ENCODE measurements at places on chromosomes 16 and 17. TPM values are rescaled to one million over a fixed set of nuclear protein-coding genes. Genes with fewer than 3 reads are reported as not detected.
A peak's percentile ranks its signal among the peaks of the same experiment; 100 is the strongest.

DNA sequence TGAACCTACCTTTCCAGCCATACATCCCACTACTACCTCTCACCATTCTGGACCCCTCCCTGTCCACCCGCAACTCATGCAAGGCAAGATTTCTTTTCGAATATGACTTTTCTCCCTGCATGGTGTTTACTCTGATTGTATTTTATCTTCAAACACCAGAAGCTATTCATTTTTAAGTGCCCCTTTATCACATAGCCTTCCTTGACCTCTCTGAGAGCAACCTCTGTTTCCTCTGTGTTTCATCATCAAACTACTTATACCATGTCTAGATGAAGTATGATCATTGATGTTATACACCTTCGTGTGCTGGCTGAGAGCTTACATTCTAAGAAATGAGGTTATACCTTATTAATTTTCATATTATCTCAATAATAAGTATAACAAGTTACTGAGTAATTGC lies 31.8 kb downstream of the SYCE1L start:
- DNase-seq, result no peak

DNA sequence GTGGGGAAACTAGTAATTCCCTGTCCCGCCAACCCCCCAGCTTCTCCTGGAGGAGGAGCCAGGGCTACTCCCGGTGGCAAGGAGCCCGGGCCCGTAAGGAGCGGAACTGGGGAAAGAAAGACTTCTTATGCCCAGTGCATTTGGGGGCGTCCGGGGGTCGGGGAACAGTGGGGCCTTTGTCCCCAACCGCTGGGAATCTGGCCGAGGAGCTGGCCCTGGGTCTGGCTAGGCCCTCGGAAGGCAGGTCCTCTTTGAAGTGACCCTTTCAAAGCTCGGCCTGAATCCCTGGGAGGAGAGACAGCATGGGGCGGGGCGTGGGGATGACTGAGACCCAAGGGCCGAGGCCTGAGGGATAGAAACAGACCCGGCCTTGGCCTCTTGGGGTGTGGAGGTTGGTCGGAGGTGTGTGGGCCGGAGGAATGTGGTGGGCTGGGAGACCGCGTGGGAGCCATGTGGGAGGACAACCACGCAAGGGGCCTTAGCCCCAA lies 6.0 kb downstream of the ARHGAP23 start:
- no peak for DNase-seq

- DNase-seq, result no peak
Measured at GRCh38 chr17:46061435-46061834, 62.4 kb downstream of the STH start.

GRCh38 chr17:46135879-46136563 lies 57.2 kb downstream of the KANSL1 start:
- DNase-seq, result no peak

DNA sequence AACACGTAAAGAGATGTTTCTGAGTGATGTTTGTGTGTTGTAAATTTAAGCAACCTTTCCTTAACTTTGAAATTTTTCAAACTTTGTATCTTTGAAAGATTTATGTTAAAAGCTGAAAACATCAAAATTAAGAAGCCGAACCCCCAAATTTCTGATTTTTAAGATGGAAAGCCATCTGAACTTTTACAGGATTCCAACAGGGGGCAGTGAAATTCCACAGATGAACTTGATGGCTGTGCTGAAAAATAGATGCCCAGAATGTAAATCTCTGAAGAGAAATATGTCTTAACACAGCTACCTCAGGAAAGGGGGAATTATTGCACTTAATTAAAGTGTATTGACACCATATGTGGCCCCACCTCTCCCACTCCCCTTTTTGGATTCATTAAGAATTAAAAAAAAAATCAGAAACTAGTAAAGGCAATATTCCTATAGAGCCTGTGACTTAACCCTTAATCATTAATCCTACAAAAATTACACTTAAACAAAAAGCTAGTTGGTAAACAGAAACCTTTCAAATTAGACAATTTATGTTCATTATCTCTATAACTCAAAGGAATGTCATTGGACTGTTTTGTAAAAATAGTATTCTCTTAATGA lies 597.9 kb downstream of the KCNJ2 start:
- DNase-seq, result no peak

DNA sequence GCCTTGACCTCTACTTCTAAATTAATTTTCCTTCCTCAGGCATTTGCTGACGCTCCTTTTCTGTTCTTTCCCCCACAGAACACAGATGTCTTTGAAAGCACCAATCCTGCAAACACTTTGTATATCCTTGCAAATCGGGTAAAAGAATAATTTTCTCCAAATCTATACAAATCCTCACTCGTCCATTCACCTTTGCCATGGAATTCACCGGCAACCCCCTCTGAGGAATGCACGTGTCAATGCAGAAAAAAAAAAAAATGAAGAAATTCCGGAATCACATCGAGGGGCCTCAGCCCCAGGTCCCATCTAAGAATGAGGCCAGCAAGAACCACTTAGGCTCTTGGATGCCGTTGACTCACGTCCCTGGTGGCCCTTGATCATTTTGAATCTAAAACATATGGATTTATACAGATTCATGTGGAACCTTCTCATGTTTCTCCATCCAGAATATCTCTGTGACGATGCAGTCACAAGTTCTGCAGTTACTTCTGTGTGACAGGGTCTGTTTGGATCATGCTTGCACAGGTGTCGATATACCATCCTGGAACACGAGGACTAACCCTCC lies 136.9 kb downstream of the RBFOX3 start:
- DNase-seq, result no peak

GRCh38 chr17:74296548-74296936 lies 22.5 kb downstream of the DNAI2 start:
- peak; percentile 64 for DNase-seq

- no peak for DNase-seq
Measured at GRCh38 chr16:12646490-12647274, 157.0 kb downstream of the CPPED1 start.

DNA sequence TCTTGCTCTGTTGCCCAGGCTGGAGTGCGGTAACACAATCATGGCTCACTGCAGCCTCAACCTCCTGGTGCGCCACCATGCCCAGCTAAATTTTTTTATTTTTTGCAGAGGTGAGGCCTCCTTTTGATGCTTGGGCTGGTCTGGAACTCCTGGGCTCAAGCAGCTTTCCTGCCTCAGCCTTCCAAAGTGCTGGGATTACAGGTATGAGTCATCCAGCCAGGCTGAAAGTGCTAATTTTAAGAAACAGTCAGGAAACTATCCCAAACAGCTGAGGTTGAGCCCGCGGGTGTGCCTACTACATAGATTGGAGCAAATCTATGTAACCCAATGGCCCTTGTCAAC lies 738 bp upstream of the XPO6 start:
- DNase-seq, result no peak

DNA sequence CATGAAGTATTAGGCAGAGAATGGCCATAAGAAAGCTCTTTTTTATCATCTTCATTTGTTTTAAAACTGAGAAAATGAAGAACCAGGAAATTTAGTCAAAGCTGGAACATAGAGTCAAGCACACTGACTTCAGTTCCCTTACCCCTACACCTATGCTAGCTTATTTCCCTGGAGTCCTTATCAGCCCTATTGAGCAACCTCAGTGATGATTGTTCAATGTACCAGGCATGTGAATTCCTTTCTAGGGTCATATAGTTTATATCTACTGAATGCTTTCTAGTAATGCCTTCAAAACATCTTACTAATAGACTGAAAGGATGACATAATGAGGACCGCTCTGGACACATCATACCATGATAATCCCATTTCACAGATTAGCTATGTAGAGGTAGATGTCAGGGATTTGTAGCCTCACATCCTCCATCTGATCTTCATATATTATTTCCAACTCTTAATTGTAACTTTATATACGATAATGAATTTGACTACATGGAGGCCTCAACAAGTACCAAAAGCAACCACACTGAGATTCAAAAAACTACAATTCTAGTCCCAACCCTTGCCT lies 460.4 kb upstream of the DYNLRB2 start:
- no peak for DNase-seq

DNA sequence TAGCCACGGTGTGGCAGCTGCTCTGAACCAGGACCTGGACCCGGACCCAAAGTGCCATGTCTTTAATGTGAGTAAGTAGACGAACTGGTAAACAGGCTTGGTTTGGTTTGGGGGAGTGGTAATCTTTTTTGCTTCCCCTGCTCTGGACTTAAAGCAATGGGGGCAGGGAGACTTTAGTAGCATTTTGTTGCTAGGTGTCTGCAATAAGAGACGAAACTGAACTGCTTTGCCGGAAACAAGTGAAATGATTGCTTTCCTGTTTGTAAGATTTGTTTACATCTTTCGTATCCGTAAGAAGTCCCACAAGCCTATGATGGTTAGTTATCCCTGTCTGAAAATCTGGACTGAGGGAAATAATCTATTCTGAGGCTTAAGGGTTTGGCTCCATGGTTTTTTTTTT lies 21.5 kb downstream of the PRCD start:
- DNase-seq, result no peak

GRCh38 chr17:55434721-55435120 lies 13.1 kb upstream of the MMD start:
- DNase-seq, result no peak

DNA sequence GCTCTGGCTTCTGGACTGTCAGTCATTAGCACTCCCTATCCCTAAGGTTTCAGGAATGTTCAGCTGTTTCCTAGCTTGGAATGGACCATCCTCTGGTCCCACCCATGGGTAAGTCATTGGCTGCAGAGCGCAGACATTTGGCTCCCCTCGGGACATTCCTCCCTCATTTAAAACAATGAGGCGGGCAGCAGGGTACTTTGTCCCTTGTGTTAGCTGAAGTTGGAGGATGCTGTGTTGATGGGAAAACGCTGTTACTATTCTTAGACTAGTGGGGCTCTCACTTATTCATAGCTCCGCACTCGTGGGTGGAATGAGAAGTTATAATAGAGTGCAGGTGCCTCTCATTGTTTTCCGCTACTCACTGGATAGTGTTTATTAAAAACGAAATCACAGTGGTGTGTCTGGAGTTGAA lies 673.8 kb downstream of the WWOX start:
- DNase-seq, result no peak

DNA sequence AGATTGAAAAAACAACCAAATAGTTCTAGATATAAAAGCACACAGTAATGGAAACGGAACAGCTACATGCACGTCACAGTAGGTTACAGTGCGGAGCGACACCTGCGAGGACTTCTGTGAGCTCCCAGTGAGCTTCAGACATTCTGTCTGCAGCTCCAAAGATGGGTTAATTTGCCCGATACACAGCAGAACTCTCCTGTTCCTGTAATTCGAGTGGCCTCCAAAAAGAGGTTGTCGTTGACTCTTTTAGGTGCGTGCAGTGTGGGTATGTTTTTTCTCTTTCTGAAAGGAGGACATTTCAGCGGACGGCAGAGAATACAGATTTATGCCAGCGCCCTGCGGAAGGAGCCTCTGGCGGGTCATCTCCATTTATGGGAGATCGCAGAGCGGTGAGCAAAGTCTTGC lies 2.9 kb downstream of the OR1F1 start:
- no peak for DNase-seq

- DNase-seq, result no peak
Measured at GRCh38 chr16:31876951-31877828, 3.6 kb downstream of the ZNF267 start.

- DNase-seq, result no peak
Measured at GRCh38 chr17:39107155-39107554, 44.3 kb downstream of the PLXDC1 start.

DNA sequence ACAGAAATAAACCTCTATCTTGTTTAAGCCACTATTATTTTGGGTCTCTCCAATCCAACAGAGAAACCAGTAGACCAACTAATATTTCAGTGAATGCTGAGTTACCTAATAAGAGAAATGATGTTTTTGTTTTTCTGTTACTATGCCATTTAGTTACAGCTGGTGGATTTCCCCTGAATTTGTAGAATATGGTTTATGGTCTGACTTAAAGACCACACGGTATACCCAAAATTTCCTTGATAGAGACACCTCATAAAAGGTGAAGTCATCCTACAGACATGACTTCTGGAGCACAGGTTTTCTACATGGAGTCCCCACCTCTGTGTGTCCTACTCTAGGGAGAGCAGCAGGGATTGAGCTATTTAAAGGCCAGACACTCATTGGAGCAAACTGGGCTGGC lies 13.3 kb downstream of the PIK3R5 start:
- DNase-seq, result no peak

- no peak for DNase-seq
Measured at GRCh38 chr16:88454523-88454947, 1.5 kb downstream of the ZFPM1 start.

DNA sequence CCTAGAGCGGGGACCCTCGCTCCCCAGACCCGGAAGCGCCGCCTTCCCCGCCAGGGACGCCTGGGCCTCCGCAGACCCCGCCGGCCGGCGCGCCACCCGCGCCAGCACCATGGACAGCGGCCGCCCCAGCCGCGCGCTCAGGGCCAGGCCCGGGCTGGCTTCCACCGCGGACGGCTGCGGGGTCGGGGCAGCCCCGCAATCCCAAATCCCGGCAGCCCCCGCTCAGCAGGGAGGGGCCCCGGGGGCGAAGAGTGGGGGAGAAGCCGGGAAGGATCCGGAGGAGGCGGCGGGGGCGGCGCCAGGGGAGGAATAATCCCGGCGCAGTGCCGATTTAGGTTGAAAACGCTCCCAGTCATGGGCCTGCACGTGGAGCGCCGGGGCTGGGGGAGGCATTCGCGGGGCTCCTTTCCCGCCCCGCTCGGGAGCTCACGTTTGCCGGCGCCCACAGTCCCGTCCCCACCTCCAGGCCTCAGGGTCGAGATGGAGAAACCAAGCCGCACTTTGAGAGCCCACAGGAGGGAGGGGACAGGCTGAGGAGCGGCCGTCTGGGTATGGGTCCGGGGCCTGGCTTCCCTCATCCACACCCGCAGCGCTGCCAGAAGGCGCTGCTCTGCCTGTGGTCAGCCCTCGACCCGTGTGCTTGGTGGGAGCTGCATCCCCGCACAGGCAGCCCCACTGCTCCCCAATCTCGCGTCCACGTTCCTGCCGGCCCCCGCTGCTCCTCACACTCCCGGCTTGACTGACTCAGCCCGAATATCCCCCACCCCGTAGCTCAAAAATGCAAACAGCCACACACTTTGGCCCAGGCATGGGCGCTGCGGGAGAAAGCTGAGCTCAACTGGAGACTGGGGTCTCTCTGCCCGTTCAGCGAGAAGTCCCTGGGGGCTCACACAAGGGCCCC lies 4.7 kb downstream of the FBXL16 start:
- no peak for DNase-seq

DNA sequence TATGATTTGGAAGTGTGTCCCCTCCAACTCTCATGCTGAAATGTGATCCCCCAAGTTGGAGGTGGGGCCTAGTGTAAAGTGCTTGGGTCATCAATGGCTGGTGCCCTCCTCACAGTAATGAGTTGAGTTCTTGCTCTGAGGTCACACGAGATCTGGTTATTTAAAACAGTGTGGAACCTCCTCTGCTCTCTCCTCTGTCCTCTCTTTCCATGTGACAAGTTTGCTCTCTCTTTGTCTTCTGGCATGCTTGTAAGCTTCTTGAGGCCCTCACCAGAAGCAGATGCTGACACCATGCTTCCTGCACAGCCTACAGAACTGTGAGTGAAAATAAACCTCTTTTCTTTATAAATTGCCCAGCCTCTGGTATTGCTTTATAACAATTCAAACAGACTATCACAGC lies 19.9 kb downstream of the BRIP1 start:
- DNase-seq, result no peak

The VASN gene
- total RNA-seq, result 31.5 TPM

The ST6GALNAC1 gene
- 61.0 TPM for total RNA-seq

The RASL10B gene
- total RNA-seq, result 7.9 TPM

The HES7 gene
- total RNA-seq, result 0.78 TPM

The P3H4 gene
- 24.1 TPM for total RNA-seq

The NPIPA8 gene
- 1.5 TPM for total RNA-seq
